ENCODE measurements at places on chromosomes 1 and 21.

DNA sequence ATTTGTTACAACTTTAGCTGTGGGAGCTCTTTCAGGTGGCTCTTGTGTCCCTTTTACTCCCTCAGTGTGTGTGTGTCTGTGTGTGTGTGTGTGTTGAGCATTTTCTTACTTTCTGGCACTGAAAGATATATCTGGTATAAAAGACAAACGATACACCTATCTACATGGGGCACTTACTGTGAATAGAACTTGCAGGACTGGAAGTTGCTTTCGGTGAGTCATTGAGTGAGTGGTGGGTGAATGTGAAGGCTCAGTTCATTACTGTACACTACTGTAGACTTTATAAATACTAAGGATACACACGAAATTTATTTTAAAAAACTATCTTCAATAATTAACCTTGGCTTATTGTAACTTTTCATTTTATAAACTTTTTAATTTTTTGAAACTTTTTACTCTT is 38.7 kb downstream of the BTBD8 start:
- DNase-seq: peak; percentile 3

- no peak for DNase-seq
Observed at GRCh38 chr1:53270107-53270506, 31.8 kb upstream of the MAGOH start.

DNA sequence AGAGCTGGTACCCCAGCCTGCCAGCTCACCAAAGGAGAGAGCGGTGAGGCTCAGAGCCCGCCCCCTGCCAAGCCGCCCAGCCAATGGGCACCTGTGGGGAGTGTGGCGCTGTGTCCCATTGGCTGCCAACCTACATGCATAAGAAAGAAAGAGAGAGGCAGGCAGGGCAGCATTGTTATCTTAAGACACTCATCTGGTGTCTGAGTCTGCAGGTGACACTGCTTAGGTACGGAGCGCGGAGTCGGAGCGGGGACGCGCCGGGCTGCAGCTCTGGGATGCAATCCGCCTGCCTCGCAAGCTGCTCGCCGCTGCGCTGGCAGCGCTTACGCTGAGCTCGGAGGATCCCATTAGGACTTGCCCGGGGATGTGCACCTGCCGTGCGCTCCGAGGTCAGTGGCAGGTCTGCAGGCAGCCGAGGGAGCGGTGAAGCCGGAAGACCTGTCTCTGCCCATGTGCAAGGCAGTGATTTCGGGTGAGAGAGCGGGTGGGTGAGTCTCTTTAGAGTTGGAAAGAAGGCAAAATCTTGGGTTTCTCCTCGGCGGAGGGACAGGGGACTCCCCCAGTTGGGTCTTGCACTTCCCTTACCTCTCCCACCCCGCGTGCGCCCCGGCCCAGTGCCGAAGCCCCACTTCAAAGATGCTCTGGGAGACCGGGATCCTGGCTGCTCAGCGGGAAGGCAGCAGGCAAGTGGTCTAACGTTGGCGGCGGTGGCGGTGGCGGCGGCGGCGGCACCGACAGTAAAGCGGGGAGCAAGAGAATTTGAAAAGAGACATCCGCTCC is at the start of gene BRINP2:
Gene BRINP2 (plus strand): TSS at position 203 of the 780 bp plus-strand sequence. CDS start 58,919 bp downstream, outside the sequence.
- peak; percentile 67 for DNase-seq

DNA sequence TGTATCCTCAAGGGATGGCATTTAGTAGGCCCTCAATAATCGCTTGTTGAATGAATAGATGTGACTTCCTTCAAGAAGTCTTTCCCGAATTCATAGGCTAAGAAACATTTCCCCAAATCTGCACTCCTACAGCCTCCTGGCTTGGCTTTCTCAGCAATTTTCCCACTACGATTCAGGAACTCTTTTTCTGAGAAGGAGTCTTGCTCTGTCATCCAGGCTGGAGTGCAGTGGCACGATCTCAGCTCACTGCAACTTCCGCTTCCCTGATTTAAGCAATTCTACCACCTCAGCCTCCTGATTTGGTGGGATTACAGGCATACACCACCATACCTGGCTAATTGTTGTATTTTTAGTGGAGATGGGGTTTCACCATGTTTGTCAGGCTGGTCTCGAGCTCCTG is 37.9 kb upstream of the IFFO2 start:
- no peak for DNase-seq

DNA sequence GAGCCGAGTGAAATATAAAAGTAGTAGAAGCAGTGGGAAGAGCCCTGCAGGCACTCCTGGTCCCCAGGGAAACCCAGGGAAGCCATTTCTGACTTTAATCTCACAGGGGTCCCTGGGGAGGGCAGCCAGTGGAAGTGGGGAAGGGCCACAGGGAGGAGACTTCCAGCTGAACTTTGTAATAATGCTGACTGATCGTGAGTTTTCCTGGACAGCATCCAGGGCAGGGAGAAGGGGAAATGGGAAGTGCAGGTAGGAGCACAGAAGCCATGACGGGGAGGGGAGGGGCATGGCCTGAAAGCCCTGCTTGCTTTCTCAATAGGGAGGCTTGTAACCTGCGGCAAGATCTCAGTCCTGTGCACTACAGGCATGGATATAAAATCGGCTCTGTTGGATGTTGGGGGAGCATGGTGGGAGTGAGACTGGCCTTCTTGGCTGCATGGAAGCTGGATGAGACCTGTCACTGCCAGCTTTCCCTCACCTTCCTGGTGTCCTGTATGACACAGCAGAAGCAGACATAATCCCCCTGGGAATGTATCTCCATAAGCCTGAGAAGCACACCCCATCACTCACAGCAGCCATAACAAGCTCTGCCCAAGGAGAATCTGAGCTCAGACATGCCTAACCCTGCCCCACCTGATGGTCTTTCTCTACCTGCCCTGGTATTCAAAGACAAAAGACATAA is 15.1 kb upstream of the MX1 start:
- no peak for DNase-seq

GRCh38 chr1:20361805-20362381 is 71.2 kb downstream of the VWA5B1 start:
- peak; percentile 15 for DNase-seq

- DNase-seq: peak; percentile 74
Observed at GRCh38 chr1:113912594-113913311, 7.6 kb downstream of the DCLRE1B start.

DNA sequence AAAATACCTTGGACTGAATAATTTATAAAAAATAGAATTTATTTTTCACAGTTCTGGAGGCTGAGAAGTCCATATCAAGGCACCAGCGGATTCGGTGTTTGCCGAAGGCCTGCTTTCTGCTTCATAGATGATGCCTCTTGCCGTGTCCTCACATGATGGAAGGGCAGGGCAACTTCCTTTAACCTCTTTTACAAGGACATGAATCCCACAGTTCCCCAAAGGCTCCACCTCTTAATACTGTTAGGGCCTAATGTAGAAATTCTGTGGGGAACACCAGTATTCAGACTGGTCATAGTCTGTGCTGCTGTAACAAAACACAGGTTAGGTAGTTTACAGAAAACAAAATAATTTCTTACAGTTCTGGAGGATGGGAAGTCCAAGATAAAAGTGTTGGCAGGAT is 25.9 kb downstream of the DYRK1A start:
- DNase-seq: no peak

DNA sequence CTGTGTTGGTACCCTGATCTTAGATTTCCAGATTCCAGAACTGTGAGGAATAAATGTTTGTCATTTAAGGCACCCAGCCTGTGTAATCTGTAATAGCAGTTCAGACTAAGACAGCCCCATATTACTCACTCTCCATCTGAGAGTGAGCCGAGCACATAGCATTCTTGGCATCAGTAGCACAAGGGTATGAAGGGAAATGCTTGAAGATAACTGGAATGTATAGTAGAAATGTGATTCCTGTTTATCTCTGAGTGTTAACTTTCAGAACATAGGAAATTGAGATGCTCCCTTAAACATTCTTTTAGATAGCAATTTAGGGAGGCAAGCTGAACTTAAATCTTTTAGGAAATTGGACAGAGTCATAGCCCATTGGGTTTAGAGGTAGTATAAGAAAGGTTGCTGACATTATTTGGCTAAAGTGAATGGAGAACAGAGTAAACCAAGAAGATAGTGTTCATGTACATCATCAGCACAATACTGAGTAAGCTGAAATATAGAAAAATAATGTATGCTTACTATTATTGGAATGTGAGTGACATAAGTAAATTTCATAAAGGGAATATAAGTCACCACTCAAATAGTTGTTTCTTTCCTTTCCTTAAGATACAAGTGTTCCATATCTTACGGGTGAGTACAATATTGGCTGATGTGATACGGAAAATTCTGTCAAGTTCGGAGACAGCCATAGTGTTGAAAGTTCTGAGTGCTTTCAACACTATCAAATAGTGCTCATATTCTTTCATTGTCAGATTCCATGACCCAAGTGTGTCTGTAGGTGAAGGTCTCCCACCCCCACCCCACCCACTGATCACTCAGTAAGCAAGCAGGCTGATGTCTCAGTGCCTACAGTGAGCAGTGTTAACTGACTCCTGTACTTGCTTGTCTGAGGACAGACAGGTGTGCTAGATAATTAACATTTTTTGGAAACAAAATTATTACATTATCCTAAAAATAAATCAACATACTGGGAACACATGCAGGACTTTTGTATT is 73.7 kb downstream of the LRRC8D start:
- DNase-seq: peak; percentile 39

- no peak for DNase-seq
Observed at GRCh38 chr1:114623364-114623763, 41.9 kb upstream of the BCAS2 start.

GRCh38 chr1:115426231-115426771 is 88.3 kb upstream of the NGF start:
- peak; percentile 50 for DNase-seq

GRCh38 chr1:119978018-119978505 is 81.7 kb upstream of the ADAM30 start:
- DNase-seq: peak; percentile 28

GRCh38 chr1:147820761-147821297 is 60.4 kb upstream of the GJA5 start:
- no peak for DNase-seq

DNA sequence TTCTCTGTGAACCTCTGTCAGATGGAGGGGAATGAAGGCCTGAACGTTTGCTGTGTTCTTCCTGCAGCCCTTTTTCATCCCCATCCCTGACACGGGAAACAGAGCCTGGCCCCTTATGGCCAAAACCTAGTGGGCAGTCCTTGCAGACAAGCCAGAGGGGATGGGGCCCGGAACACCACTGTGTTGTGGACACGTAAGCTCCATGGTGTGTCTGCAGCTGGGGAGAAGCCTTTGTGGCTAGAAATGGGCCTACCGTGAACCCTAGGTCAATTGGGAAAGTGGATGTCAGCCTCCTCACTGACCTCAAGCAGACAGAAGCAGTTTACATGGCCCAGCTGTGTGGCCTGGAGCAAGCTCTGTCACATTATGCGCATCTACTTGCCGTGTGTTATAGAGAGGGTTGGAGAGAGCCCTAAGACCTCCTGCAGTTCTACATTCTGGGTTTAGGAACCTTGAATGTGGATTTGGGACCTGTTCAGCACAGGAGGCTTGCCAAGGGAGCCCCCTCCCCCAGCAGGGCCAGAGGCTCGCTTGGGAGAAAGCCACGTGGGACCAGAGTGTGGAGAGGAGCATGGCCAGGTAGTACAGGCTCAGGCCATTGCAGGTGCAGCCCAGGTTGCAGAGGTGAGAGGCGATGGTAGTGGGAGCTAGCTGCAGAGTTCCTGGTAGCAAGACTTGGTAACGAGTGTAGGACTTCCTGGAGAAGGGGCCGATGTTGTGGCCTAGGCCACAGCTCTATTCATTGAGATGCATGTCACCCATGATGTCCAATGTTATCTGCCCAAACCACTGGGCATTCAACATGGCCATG is 20.7 kb downstream of the PARS2 start:
- no peak for DNase-seq

GRCh38 chr1:93549131-93549530 is 101.2 kb downstream of the FNBP1L start:
- no peak for DNase-seq

DNA sequence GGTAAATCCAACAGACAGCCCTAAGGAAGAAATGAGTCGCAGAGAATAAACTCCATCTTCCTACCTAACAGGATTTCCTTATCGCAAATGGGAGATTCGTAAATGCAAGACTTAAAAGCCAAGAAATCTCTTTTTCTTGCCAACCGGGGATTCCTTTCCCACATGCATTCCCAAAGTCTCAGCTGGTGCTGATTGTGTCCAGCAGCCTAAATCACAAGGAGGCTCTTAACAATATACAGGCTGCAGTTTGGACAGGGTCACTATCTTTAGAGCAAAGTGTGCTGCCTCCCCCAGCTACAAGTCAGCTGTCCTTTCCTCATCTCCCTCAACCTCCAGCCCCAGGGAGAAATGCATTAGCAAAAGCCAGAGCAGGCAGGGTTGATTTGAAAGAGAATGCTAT is 189.8 kb upstream of the PLXNA2 start:
- no peak for DNase-seq

DNA sequence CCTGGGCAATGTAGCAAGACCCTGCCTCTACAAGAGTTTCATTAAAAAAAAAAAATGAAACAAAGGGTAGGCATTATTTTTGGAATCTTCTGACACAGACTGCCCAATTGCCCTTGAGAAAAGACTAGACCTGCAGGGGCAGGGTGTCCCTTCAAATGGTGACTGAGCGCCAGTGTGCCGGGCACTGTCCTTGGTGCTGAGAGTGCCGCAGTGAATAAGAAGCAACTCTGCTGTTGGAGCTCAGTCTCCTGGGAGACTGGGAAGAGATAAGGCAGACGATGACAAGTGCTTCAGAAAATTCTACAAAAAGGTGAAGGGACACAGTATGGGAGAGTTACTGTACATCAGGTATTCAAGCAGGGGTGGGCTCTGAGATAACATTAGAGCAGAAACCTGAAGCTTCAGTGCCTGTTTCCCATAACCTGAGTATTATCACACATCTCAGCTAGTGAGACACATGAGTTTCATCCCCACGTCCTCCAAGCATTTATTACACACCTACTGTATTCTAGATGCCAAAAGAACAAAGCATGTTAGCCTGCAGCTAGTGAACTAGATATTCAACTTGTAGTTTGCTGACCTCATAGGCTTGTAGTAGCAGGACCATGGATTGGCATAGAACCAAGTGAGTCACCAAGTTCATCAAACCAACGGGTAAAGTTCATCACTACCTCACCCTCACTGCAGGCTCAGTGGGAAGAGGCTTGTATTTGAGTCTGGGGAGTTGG is 18.4 kb upstream of the RPL11 start:
- peak; percentile 35 for DNase-seq

DNA sequence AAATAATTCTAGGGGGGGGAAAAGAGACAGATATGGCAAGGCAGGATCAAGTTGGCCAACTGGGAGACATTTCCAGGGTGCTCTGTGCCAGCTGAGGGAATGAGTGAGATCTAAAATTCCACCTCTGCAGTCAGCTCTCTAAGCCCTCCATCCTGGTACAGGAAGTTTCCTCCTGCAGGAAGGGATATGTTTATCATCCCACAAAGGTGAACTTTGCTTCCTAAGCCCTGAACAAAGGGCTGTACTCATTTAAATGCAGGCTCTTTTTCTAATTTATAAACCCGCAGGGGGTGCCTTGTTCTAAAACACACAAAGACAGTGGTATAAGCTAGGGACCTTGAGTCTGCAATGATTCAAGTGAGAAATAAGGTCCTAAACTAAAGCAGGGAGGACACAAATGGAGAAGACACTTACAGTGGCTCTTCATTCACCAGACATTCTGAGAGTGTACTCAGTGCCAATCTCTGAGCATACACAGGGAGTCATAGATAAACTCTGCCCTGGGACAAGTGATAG is 3.6 kb upstream of the TNFSF4 start:
- no peak for DNase-seq

GRCh38 chr21:29416268-29416667 is 117.5 kb downstream of the BACH1 start:
- no peak for DNase-seq

- no peak for DNase-seq
Observed at GRCh38 chr21:37805266-37805665, 111.0 kb downstream of the KCNJ6 start.

GRCh38 chr21:29318354-29318753 is 19.6 kb downstream of the BACH1 start:
- no peak for DNase-seq

- DNase-seq: no peak
Observed at GRCh38 chr1:103529746-103530145, 4.2 kb downstream of the RNPC3 start.

Data from kidney glomerular epithelial cell (primary cell).